ENCODE measurements at places on chromosomes 4 and X. TPM values are rescaled to one million over a fixed set of nuclear protein-coding genes. Genes with fewer than 3 reads are reported as not detected.
A peak's percentile ranks its signal among the peaks of the same experiment; 100 is the strongest.

DNA sequence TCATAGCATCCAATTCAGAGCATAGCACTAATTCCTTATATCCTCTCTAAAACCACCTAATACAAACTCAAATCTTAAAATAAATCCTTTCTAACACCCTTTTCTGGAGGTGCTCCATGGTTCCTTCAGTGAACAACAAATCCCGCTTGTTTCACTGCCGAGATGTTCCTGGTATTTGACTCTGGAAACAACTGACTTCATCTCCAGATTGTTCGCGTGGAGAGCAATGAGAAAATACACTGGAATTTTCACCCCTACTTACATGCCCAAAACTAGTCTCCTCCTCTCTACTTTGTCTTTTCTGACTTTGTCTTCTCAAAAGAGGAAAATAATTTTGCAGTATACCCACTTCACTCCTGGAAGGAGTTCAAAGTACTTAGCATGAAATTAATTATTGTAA, 129.0 kb downstream of the PLS3 start:
- H3K27me3 ChIP-seq = no peaks in the 10 kb centered on the region
- no peaks in the 10 kb centered on the region for H3K36me3 ChIP-seq
- DNase-seq = peak; percentile 13
- no peak overlapping the region for H3K27ac ChIP-seq

- peak overlapping the region; percentile 90 for H3K27ac ChIP-seq
- no peak for DNase-seq
- peaks cover 9% of the 10 kb centered on the region for H3K4me1 ChIP-seq
- H3K36me3 ChIP-seq = peaks cover 4% of the 10 kb centered on the region
Observed at GRCh38 chrX:71067712-71068043, 456 bp downstream of the SNX12 start.

DNA sequence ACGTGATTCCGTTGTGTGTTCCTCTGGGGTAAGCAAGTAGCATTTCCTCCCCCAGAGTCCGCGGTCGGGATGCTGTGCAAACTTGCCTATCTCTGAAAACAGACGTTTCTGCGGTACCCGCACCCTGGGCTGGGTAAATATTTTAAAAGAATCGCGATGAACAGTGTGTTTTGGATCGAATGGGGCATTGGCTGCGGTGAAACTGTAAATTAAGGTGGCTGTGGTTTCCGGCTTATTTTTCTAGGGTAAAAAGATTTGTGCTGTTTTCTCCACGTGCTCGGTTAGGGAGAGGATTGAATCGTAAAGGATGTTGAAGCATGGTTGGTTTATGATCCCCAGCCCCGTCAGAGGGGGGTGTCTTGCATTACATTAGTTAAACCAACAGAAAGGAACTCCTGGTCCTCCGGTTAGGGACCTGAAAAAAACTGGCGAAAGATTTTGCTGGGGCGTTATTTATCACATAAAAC, 1.2 kb downstream of the HHIP start:
- H3K27me3 ChIP-seq = peaks cover 34% of the 10 kb centered on the region
- no peaks in the 10 kb centered on the region for H3K36me3 ChIP-seq
- peaks cover 19% of the 10 kb centered on the region for H3K4me1 ChIP-seq
- DNase-seq = no peak
- no peak overlapping the region for H3K27ac ChIP-seq
- peak overlapping the region; percentile 53 for H3K4me3 ChIP-seq

- no peaks in the 10 kb centered on the region for H3K36me3 ChIP-seq
Observed at GRCh38 chr4:114249561-114249960, 270.1 kb upstream of the ARSJ start.

- H3K4me1 ChIP-seq = no peaks in the 10 kb centered on the region
- peak within 1 kb of the TSS; percentile 44 for H3K4me3 ChIP-seq
- peak within 1 kb of the TSS; percentile 42 for H3K27ac ChIP-seq
- no peak for DNase-seq
Observed at GRCh38 chrX:51332188-51332942, at the start of gene NUDT10. Gene NUDT10, plus strand, starts transcription at chrX:51332822. Its CDS starts 144 bp downstream, at chrX:51332966.

GRCh38 chrX:40167850-40168479, 70.2 kb upstream of the BCOR start:
- H3K27me3 ChIP-seq = peaks cover 21% of the 10 kb centered on the region
- no peaks in the 10 kb centered on the region for H3K36me3 ChIP-seq
- peak overlapping the region; percentile 35 for H3K4me3 ChIP-seq
- no peak overlapping the region for H3K27ac ChIP-seq
- H3K4me1 ChIP-seq = peaks cover 59% of the 10 kb centered on the region

GRCh38 chrX:17861489-17862011, 452 bp upstream of the RAI2 start:
- no peaks in the 10 kb centered on the region for H3K27me3 ChIP-seq
- peak overlapping the region; percentile 55 for H3K27ac ChIP-seq
- peak overlapping the region; percentile 67 for H3K4me3 ChIP-seq
- DNase-seq = no peak

GRCh38 chrX:39360101-39360500, 558.8 kb downstream of the MID1IP1 start:
- H3K27ac ChIP-seq = no peak overlapping the region
- H3K27me3 ChIP-seq = peaks cover 7% of the 10 kb centered on the region
- no peaks in the 10 kb centered on the region for H3K4me1 ChIP-seq
- H3K4me3 ChIP-seq = no peak overlapping the region

GRCh38 chrX:108186811-108187210, 95.2 kb downstream of the ATG4A start:
- H3K4me1 ChIP-seq = no peaks in the 10 kb centered on the region
- H3K36me3 ChIP-seq = peaks cover 3% of the 10 kb centered on the region

Gene AADAT
- total RNA-seq = 11.0 TPM

Gene PDZD4
- total RNA-seq = 6.7 TPM

Gene WDR1
- 52.4 TPM for total RNA-seq

Gene CD40LG
- total RNA-seq = not detected
